ENCODE measurements at places on chromosomes 7 and 10.
A peak's percentile ranks its signal among the peaks of the same experiment; 100 is the strongest.

DNA sequence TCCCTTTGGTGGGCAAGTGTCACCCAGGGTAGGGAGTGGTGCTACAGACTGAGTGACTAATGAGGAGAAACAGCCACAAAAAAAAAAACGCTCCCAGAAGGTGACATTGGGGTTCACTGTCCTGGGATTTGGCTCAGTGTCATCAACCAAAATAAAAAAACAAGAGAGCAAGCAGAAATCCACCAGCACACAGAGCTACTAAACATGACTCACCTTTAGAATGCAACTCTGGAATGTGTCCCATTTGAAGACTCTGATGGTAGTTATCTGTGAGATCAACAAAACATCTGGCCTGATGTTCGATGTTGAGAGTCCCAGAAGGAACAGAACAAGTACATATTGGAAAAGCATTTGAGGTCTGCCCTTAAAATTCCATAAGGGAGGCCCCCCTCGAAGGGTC lies 200.3 kb upstream of the LYZL2 start:
- DNase-seq = no peak

- no peak for DNase-seq
These were observed 156.5 kb downstream of the EXOC4 start for GRCh38 chr7:133409421-133409820.

DNA sequence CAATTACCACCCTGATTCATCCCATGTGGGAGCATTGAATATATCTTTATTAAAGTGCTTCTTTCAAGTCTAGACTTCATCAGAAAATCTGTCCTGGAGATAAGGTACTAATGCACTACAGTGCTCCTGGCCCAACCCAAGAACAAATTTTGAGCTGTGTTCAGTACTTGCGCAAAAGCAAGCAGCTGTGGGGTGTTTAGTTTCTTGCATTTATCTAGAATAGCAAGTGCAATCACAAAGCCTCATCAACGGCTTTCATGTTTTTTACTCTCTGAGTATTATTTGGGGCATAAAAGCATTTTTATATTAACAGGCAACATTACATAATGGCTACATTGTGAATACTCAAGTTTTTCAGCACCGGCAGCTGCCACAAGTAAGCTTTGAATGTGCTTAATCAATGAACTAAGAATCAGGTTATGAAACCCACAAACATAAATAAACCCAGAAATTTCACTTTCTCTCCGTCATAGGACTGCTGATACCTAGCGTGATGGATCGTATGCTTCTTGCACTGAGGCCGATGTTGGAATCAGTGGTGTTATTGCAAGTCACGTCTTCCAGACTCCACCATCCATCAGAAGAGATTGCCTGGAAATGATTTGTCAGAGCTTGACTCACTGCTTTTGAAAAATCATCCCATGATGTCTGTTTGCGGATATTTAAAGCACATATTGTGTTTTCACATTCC lies 113.1 kb downstream of the CTTNBP2 start:
- no peak for DNase-seq

DNA sequence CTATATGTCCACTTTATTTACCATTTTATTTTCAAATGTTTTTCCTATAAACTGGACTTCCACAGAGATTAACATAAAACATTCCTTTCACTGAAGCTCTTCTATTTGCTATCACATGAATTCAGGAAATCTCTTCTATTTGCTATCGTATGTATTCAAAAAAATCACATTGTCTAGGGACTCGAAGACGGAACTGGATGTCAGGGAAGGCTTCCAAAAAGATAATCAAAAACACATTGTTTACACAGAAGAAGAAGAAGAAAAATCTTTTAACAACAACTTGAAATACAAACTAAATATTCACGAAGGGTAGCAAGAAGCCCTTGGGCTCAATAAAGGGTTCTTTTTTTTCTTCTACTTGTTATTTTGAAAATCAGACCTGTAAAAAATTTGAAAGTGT lies 426.1 kb upstream of the LRRN3 start:
- no peak for DNase-seq

GRCh38 chr7:128818694-128819093 lies 11.5 kb upstream of the FLNC start:
- DNase-seq = no peak

DNA sequence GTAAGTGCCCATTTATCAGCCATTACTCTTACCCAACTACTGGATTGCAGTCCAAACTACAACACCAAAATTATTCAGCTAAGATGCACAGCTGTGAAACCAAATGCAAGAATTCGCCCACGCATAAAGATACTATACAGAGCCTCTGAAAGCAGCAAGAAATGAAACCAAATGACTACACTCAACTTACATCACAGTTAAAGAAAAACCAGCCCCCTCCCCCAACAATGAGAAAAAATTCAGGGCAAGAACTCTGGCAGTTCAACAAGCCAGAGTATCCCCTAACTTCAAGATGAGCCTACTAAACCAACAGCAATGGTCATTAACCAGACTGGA lies 209.1 kb upstream of the VWC2 start:
- peak; percentile 20 for DNase-seq

DNA sequence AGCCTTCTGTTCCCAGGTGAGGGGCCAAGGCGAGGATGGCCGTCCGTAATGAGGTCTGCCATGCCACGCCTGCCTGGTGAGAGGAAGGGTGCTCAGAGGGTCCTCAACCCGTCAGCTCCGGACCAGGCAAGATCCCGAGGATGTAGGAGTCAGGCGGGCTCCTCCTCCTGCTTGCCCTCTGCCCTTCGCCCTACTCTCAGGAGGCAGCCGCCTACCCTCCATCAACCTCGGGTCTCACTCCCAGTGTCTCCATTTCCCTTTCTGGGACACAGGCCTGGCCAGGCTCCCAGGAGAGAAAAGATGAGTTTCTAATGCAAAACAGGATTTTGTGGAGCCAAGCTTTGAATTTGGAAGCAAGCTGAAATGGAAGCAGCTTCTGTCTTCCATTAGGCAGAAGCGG lies 184.0 kb downstream of the PTPN20 start:
- DNase-seq = no peak

DNA sequence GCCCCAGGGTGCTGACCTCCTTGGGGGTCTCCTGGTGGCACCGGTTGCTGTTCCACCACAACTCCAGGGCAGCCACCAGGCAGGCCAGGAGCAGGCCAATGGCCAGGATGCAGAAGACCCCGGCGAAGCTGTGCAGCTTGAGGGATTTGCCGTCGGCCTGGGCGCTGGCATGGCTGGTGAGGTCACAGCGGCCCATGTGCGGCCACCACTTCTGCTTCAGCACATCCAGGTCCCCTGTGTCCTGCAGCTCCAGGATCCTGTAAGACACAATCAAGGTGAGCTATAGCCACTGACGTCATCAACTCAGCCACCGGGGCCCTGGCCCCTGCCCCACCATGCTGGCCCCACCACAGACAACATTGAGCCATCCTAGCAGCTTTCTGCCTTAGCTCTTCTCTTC lies 753.2 kb downstream of the GRID1 start:
- DNase-seq = no peak

DNA sequence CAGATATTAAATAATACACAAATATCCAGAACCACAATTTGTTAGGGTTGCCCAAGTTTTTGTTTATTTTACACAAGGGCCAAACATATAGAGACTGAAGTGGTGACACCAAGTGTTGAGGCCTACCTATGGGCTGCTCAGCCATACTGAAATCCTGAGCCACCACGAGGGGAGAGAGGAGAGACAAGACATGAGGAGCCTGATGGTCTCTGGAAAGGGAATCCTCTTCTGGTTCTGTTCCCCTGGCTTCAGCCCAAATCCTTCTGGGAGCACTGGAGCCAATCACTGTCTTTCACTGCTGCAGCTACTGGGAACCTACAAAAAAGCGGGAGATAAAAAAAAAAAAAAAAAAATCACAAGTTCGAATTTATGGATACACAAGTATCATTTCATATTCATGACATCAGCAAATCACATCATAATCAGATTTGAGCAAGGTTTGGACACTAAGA lies 1.9 kb downstream of the SKIDA1 start:
- no peak for DNase-seq

- no peak for DNase-seq
These were observed 242.5 kb upstream of the PRSS58 start for GRCh38 chr7:142500366-142500765.

DNA sequence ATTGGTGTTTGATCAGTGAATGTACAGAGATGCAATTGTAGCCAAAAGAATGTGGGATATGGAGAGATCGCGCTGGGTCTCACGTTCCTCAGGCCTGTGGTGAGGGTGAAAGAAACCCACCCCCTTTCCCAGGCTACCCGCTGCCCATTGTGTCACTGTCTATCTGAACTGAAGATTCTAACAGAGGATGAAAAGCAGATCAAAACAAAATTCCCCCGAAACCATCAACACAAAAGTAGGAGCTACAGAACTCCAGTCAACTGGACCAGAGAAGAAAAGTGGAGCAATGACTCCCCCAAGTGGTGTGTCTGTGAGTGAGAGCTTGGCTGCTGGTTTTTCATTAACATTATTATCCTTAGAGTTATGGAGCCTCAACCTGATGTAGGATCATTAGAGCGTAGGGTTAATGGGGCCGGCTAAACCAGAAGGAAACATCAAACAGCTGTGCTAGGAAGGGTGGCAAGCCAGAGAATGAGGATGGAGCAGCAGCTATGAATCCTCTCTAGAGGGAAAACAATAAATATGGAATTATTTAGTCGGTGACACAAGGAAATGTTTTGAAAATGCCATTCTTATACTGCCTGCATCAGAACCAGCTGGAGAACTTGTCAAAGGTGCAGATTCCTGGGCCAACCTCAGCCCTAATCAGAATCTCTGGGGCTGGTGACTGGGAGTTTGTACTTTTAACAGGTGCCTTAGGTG lies 38.3 kb downstream of the AKR1B1 start:
- no peak for DNase-seq

- no peak for DNase-seq
These were observed 115.1 kb downstream of the PON1 start for GRCh38 chr7:95209276-95209675.

DNA sequence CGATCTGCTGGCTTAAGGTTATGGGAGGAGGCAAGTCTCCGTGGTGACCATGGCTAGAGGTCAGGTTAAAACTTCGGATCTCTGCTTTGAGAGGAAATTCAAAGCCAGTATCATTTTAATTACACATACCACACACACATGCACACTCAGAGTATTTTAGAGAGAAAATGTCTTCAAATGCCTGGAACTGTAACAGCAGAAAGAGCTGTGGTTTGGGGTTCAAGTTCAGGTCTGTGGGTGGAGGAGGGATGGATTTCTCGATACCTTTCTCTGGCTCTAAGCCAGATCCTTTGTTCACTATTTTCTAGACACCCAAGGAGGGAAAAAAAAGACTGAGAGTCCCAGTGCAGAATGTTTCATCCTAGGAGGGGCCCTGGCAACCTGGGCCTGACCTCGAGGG lies 32.5 kb downstream of the ARL3 start:
- no peak for DNase-seq

GRCh38 chr7:106683941-106684340 lies 23.0 kb upstream of the CCDC71L start:
- DNase-seq = no peak

GRCh38 chr10:110076559-110077318 lies 69.0 kb downstream of the ADD3 start:
- peak; percentile 76 for DNase-seq

DNA sequence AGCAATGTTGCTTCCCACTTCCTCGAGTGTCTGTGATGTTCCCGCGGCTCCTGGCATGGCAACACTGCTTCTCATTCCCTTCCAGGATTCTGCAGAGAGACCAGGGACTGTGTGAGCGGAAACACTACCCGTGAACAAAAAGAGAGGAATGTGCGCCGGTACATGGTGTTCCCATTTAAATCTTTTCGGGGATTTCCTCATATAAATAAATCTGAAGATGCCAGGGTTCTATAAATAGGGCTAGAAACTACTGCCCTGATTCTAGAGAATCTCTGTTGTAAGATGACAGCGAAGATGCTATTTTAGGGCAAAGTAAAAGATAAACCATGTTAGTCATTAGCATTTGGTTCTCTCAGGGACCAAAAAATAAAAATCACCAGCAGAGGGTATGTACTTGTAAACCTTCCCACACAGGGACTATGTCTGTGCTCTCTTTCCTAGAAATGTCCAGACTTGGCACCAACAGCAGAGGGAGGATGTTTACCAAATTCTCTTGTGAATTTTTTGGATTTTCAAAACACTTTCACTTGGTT lies 92.2 kb upstream of the DDC start:
- DNase-seq = no peak

DNA sequence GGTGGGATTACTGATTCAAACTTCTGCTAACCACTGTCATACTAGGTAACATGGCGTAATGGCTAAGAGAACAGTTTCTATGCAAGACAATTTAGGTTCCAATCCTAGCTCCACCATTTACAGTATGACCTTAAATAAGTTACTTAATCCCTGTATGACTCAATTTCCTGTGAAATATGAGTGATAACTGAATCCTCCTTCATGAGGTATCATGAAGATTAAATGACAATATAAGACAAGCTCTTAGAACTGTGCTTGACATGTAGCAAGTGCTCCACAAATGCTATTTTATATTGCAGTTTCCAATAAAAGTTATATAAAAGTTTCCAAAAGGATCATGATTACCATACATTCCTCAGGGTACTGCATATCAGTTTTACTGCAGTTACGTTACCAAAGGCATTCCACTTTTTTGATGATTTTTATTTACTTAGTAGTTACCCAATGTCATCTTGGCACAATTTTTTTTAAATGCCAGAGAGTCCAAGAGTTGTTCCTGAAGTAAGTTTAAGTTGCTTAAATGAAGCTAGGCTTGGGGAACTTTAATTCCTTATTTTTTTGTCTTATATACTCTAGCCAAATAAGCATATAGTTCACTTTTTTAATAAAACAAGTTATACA lies 7.1 kb downstream of the DOCK4 start:
- DNase-seq = no peak

GRCh38 chr7:98568891-98569290 lies 48.2 kb upstream of the NPTX2 start:
- no peak for DNase-seq

- DNase-seq = no peak
These were observed 80.2 kb upstream of the ADAM12 start for GRCh38 chr10:126468467-126468866.

DNA sequence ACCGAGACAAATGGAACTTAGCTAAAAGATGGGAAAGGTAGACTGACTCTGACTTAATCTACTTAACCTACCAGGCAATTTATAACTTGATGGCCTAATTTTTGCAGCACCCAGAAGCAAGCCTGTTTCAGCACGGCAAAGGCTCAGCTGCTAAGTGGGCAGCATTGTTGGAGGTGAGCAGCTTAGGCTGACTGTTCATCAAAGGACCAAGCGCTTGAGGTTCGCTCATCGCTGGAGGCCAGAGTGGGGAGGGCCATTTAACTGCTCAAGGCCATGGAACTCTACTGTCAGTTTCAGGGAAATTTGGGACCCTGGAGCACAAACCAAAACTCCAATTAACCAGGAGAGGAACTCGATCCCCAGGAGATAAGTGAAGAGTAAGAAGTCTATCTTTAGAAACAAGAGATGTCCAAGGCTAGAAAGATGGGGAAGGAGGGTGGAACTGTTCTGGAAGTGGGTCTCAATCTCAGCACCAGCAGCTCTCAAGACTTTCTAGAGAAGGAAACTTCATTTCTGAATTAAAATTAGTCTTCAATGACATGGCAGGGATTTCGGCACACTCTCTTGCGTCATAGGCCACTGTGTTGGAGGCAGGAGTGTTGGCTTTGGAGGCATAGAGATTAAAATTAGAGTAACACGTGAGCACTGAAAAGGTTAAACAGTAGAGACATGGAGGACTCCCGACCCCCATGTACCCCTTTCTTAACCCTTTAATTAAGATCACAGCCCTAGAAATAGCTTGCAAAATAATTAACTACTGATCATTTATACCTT lies 43.1 kb downstream of the EGFR start:
- DNase-seq = no peak

All from GM12878 (cell line).